ENCODE measurements at places on chromosomes 12 and 14.

GRCh38 chr12:80818878-80819277 is 102.2 kb downstream of the MYF5 start:
- DNase-seq = no peak

- DNase-seq = no peak
Observed at GRCh38 chr14:93033983-93034670, 81.6 kb downstream of the ITPK1 start.

DNA sequence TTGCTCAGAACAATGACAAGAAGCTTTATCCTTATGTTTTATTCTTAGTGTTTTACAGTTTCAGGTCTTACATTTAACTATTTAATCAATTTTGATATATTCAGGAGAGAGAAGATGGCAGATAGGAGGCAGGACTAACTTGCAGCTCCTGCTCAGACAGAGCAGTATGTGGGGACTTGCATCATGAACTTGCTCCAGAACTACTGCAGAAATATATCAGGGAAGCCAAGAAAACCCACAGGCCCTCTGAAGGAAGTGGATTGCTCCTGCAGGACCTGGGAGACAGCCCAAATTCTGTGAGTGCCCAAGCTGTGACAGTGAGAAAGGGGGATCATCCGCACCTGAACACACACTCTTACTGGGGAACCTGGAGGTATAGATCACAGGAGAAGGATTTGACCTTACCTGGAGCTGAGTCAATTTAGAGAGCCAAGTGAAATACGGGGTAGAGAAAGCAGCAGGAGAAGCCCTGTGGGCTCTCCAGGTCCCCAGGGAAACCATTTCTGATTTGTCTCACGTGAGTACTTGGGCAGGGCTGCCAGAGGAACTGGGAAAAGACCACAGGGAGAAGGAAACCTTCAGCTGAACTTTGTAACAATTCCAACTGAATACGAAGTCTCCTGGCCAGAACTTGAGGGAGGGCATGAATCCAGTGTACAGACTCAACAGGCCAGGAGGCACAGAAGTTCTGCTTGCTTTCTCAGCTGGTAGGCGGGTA is 28.9 kb upstream of the TSPAN8 start:
- no peak for DNase-seq

DNA sequence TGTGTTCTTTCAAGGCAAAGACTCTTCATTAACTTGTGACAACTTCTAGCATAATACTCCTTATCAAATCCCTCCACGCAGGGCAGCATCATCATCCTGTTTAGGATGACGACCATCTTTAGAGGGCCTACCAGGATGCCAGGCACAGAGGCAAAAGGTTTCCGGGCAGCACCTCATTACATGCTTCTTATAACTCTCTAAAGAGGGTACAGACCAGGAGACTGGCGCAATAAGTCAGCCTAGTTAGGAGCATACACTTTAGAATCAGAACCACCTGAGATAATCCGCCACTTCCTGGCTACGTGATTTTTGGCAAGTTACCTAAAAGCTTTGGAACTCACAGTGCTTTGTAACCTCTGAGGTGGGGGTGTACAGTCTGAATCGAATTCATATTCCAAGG is 136.0 kb upstream of the NOS1 start:
- DNase-seq = no peak

GRCh38 chr12:52428121-52428520 is 6.0 kb downstream of the KRT75 start:
- DNase-seq = no peak

- no peak for DNase-seq
Observed at GRCh38 chr12:76520348-76520747, 39.2 kb downstream of the OSBPL8 start.

DNA sequence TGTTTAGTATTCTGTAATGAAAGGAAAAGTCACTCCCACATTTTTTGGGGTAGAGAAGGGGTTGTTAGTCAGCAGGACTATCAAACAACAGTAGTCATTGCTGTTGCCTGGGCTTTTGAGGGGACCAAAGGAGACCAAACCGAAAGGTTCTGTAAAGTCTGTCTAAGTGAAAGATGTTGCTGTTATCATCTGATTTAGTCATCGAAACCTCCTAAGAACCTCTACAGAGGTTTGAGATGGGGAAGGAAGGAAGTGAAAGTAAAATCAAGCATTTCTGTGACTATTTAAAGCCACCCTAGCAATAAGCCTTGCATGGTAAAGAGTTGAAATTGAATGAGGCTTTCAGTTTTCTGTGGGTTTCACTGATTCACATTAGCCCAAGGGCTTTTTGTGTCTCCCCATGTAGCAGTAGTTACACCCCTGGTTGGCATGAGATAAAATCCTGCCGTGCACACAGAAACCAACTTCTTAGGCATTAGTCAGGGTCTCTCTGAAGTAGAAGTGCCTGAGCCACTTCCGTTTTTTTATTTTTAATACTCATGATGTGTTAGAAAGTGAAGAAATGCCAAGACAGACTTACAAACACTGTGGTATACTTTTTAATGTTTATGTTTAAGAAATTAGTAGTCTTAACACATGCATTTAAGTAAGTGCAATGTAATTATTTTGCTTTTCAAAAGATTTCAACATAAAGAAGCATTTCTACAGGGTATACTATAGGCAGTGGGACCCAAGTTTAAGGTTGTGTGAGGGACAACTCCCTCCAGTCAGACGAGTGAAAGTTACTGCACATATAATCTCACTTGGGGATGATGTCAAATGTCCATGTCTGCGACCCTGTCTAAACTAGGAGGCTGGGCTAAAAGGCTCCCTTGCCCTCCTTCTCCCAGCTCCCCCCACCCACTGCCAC is 50.4 kb downstream of the DYRK2 start:
- no peak for DNase-seq

GRCh38 chr12:127590868-127591267 is 676.1 kb upstream of the TMEM132C start:
- no peak for DNase-seq

DNA sequence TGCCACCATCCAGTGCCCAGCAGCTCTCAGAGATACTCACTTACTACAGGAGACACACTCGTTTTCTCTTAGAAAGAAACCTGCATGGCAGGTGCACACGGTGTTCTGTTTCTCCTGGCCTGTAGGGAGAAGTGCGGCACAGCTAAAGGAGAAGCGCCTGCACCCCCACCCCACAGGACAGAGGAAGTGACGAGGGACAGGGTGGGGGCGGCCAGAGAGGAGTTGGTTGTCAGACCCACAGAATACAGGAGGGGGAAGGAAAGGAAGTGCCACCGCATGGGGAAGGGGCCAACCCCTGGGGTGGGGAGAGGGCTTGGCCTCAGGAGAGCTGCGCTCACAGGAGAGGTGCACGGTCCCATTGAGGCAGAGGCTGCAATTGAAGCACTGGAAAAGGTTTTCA is 8.8 kb downstream of the TNFRSF1A start:
- DNase-seq = no peak

DNA sequence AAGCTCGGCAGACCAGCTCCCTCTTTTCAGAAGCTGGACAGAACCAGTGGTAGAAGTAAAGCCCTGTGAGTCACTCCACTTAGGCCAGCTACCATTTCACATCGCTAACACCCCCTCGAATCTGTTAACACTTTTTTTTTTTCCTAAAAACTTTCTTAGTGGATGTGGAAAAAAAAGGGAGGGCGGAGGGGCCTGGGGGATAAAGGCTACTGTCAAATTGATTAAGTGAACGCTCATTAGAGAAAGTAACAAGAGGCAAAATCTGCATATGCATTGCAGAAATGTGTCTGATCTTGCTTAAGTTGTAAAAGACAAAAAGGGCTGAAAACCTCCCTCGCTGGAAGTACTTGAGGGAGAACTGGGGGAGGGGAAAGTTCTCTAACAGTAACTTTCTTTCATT is 86.6 kb upstream of the OTX2 start:
- no peak for DNase-seq

DNA sequence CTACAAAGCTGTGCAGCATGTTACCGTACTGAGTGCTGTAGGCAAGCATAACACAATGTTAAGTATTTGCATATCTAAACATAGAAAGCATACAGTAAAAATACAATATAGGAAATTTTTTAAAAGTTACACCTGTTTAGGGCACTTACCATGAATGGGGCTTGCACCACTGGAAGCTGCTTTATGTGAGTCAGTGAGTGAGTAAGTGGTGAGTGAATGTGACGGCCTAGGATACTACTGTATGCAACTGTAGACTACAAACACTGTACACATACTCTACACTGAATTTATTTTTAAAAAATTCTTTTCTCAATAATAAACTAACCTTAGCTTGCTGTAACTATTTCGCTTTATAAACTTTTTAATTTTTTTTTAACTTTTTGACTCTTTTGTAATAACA is 82.1 kb upstream of the FSCB start:
- no peak for DNase-seq

DNA sequence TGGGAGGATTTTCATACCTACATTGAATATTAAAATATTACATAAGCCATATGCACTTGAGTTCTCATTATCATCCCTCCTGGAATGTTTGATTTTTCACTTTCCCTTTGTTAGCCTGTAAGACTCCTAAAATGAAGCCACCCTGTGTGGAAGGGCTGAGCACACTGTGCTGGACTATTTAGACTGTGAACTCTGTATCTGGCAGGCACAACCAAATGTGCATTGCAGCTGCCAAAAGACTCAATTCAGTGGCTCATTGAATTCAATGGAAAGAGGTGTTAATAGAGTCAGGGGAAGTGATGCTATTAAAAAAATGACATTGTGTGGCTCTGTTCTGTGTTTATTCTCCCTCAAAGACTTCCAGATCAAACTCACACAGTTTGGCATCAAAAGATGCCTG is 111.1 kb downstream of the SMOC1 start:
- no peak for DNase-seq
